ENCODE measurements at places on chromosomes 12 and 14. TPM values are rescaled to one million over a fixed set of nuclear protein-coding genes. Genes with fewer than 3 reads are reported as not detected.

GRCh38 chr12:67981287-67982162 lies 7.7 kb upstream of the IFNG-AS1 start:
- H3K4me1 ChIP-seq: no peaks in the 10 kb centered on the region
- H3K36me3 ChIP-seq: peaks cover 6% of the 10 kb centered on the region
- no peak for DNase-seq
- H3K27ac ChIP-seq: no peak overlapping the region

The USP44 gene
- total RNA-seq: 21.1 TPM

The NPFF gene
- not detected for total RNA-seq

GRCh38 chr12:27449026-27449425 lies 2.5 kb downstream of the SMCO2 start:
- H3K4me3 ChIP-seq: no peak overlapping the region
- no peaks in the 10 kb centered on the region for H3K4me1 ChIP-seq
- DNase-seq: no peak
- H3K27me3 ChIP-seq: peaks cover 2% of the 10 kb centered on the region

The RNASE3 gene
- total RNA-seq: not detected

DNA sequence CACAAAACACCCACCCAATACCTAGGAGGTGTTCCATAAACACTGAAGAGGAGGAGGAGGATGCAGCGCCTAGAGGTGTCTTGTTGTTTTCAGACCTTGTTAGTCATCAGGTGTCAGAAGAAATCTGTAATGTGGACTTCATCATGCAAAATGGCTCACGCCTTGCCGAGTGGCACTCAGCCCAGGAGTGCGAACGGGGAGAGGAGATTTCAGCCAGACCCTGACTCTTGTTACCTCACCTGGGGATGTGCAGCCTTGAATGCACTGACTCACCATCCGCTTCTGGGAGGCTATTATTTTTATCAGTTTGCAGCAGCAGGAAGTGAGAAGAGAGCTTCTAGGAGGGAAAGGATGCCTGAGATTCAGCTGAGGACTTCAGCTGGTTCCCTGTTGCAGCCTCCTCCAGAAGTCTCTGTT lies 48.2 kb upstream of the PLXNC1 start:
- no peak overlapping the region for H3K27ac ChIP-seq
- no peaks in the 10 kb centered on the region for H3K36me3 ChIP-seq
- peaks cover 17% of the 10 kb centered on the region for H3K27me3 ChIP-seq
- peaks cover 20% of the 10 kb centered on the region for H3K4me1 ChIP-seq
- no peak for DNase-seq
- H3K4me3 ChIP-seq: peak overlapping the region; percentile 65

GRCh38 chr12:109301643-109302168 lies 7.4 kb downstream of the FOXN4 start:
- H3K4me1 ChIP-seq: no peaks in the 10 kb centered on the region
- H3K36me3 ChIP-seq: no peaks in the 10 kb centered on the region
- no peak overlapping the region for H3K27ac ChIP-seq
- no peak overlapping the region for H3K4me3 ChIP-seq
- no peak for DNase-seq

The BRI3BP gene
- 7.4 TPM for total RNA-seq

DNA sequence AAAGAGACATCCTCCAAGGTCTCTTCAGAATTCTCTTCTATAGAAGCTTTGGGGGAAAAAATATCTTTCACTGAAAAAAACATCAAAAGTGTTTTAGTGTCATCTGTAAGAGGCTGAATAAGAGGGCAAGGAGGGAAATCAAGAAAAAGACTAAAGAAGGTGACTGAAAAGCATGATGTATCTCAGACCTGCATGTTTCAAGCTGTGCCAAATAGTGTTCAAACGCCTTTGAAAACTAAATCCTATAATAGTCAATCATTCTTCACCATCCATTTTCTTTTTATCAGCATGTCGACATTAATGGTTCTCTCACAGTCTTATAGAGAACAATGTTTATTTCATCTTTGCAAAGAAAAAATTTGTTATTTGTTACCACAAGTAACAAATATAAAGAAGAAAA lies 94.5 kb downstream of the CEP128 start:
- peaks cover 2% of the 10 kb centered on the region for H3K36me3 ChIP-seq
- no peak overlapping the region for H3K4me3 ChIP-seq
- no peaks in the 10 kb centered on the region for H3K4me1 ChIP-seq

- no peaks in the 10 kb centered on the region for H3K27me3 ChIP-seq
- DNase-seq: no peak
- no peak overlapping the region for H3K27ac ChIP-seq
Observed at GRCh38 chr12:22692964-22693555, 68.1 kb downstream of the ETNK1 start.

- no peak for DNase-seq
- peaks cover 12% of the 10 kb centered on the region for H3K36me3 ChIP-seq
- no peak overlapping the region for H3K27ac ChIP-seq
- H3K4me3 ChIP-seq: no peak overlapping the region
- no peaks in the 10 kb centered on the region for H3K27me3 ChIP-seq
- peaks cover 6% of the 10 kb centered on the region for H3K4me1 ChIP-seq
Observed at GRCh38 chr14:31265701-31266398, 58.3 kb upstream of the HECTD1 start.

GRCh38 chr12:76422154-76422542 lies 73.9 kb upstream of the BBS10 start:
- H3K27me3 ChIP-seq: no peaks in the 10 kb centered on the region
- no peak overlapping the region for H3K4me3 ChIP-seq
- peaks cover 28% of the 10 kb centered on the region for H3K36me3 ChIP-seq
- DNase-seq: no peak
- H3K4me1 ChIP-seq: peaks cover 25% of the 10 kb centered on the region
- no peak overlapping the region for H3K27ac ChIP-seq

The MUCL1 gene
- total RNA-seq: not detected

GRCh38 chr14:106051796-106052195 lies 525.4 kb downstream of the TMEM121 start:
- no peak overlapping the region for H3K27ac ChIP-seq
- no peaks in the 10 kb centered on the region for H3K27me3 ChIP-seq
- H3K4me1 ChIP-seq: no peaks in the 10 kb centered on the region
- no peaks in the 10 kb centered on the region for H3K36me3 ChIP-seq
- DNase-seq: no peak

GRCh38 chr14:64572386-64573104 lies 22.8 kb downstream of the PPP1R36 start:
- no peaks in the 10 kb centered on the region for H3K27me3 ChIP-seq
- no peaks in the 10 kb centered on the region for H3K36me3 ChIP-seq
- H3K4me1 ChIP-seq: no peaks in the 10 kb centered on the region
- no peak overlapping the region for H3K4me3 ChIP-seq
- no peak overlapping the region for H3K27ac ChIP-seq
- DNase-seq: no peak

DNA sequence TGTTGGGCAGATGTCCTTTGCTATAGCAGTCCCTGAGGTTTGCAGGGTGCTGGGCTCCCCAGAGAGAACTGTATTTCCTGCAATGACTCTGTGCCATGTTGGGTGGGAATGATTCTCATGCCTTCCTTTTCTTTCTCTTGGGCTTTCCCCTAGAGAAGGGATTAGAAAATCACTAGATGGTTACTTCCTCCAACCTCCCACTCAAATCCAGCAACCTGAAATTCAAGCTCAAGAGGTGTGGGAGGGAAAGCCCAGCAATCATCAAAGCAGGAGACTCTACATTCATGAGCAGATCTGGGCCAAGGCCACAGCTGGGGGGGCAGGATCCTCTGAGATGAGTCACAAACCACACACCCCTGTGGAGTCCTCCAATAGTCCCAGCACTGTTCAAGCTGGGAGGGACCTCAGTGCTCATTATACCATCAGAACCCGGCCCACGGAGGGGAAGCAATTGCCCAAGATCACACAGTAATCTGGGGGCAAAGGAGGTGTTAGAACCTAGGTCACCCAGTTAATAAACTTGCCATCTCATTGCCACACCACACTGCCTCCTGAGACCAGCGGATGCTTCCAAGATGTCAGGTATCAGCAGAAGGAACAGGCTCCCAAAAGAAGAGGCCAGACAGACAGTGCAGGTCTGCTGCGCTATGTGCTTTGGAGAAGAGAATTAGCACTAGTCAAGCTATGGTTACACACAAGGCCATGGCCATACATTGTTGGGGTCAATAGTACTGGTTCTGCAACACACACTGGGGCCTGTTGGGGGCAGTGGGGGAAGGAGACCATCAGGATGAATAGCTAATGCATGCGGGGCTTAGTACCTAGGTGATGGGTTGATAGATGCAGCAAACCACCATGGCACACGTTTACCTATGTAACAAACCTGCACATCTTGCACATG lies 65.7 kb downstream of the TTC9 start:
- DNase-seq: no peak
- no peak overlapping the region for H3K4me3 ChIP-seq
- no peaks in the 10 kb centered on the region for H3K36me3 ChIP-seq
- H3K27me3 ChIP-seq: no peaks in the 10 kb centered on the region

The TRIM9 gene
- total RNA-seq: 2.2 TPM

The STYK1 gene
- 0.19 TPM for total RNA-seq

- DNase-seq: no peak
- H3K27ac ChIP-seq: no peak overlapping the region
- H3K36me3 ChIP-seq: peaks cover 6% of the 10 kb centered on the region
- H3K27me3 ChIP-seq: peaks cover 35% of the 10 kb centered on the region
- H3K4me3 ChIP-seq: no peak overlapping the region
- peaks cover 3% of the 10 kb centered on the region for H3K4me1 ChIP-seq
Observed at GRCh38 chr12:4448943-4449850, 3.6 kb upstream of the FGF6 start.

DNA sequence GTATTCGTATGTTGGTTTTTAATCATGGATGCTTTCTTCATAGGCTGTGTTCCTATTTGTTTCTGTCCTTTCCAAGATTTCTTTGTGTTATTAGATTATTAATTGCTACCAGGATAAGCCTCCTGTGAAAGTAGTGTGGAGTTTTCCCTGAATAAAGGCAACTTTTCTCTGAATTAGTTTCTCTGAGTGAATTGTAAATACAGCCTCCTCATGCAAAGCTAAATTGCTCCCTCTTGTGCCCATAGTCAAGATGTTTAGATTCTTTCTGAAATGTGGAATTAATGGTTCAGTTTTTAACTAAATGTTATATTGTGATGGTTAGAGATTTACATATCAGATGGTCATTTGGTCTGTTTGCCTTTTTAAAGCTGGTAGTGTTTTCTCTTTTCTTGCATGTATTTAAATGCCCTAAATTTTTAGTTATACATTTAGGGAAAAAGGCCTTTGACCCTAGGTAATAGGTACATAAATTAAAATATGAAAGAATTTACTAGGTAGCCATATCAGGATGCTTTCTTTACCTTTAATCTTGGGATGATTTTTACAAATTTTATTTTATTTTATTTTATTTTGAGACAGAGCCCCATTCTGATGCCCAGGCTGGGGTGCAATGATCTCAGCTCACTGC lies 8.9 kb downstream of the APAF1 start:
- peaks cover 9% of the 10 kb centered on the region for H3K36me3 ChIP-seq
- no peaks in the 10 kb centered on the region for H3K27me3 ChIP-seq
- H3K4me1 ChIP-seq: peaks cover 5% of the 10 kb centered on the region
- no peak overlapping the region for H3K4me3 ChIP-seq

The CTDSP2 gene
- 262 TPM for total RNA-seq

The MORN3 gene
- total RNA-seq: 13.3 TPM

The SYCP3 gene
- 1.6 TPM for total RNA-seq

The NOC4L gene
- 21.8 TPM for total RNA-seq

The GNB3 gene
- 5.6 TPM for total RNA-seq

DNA sequence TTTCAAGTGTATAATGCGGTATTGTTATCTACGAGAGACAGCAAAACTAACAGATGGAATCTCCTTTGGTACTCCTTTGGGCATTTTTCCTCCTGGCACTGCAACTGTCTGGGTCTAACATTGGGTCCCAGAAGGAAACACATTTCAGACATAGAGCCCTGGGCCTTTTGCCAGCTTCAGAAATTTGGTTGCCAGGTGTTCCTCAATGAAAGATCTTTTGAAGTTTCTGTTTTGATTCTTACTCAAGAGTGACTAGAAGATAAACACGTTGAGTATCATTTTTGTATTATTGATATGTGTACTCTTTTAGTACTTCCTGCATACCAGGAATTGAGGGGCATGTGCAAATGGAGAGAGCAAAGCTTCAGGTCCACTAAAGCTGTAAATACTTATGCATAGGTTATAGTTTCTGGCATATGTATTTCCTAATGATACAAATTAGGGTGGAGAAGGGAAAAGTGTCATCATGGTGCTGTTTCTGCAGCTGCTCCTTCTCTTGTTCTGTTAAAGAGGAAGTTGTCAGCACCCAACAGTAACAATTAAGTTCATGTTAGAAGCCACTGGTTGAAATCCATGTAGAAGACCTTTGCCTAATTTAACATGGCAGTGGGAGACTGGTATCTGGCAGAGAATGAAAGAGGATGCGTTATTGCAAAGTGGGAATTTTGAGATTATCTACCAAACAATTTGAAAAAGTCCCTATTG lies 53.5 kb downstream of the SLC38A6 start:
- no peak overlapping the region for H3K27ac ChIP-seq
- H3K4me1 ChIP-seq: peaks cover 4% of the 10 kb centered on the region
- no peak overlapping the region for H3K4me3 ChIP-seq
- H3K27me3 ChIP-seq: no peaks in the 10 kb centered on the region
- no peak for DNase-seq
- peaks cover 5% of the 10 kb centered on the region for H3K36me3 ChIP-seq

GRCh38 chr12:26274441-26275312 lies 79.3 kb downstream of the SSPN start:
- no peak overlapping the region for H3K4me3 ChIP-seq
- DNase-seq: no peak
- H3K36me3 ChIP-seq: no peaks in the 10 kb centered on the region
- H3K27ac ChIP-seq: no peak overlapping the region
- H3K27me3 ChIP-seq: no peaks in the 10 kb centered on the region
- no peaks in the 10 kb centered on the region for H3K4me1 ChIP-seq
